ENCODE measurements at places on chromosomes 6 and 20. TPM values are rescaled to one million over a fixed set of nuclear protein-coding genes. Genes with fewer than 3 reads are reported as not detected.

Gene CDH26
- total RNA-seq: not detected

Gene TAAR1
- not detected for total RNA-seq

Gene TRAPPC3L
- 0.34 TPM for total RNA-seq

Gene CALHM6
- 1.1 TPM for total RNA-seq

Gene TSPO2
- not detected for total RNA-seq

Gene GNRH2
- 0.48 TPM for total RNA-seq

Gene PDE7B
- 37.7 TPM for total RNA-seq

Gene SLC26A8
- total RNA-seq: not detected

Gene SLA2
- not detected for total RNA-seq

Gene NQO2
- total RNA-seq: 21.6 TPM

Gene PRSS35
- not detected for total RNA-seq

Gene HEY2
- total RNA-seq: 0.34 TPM

Gene SCP2D1
- not detected for total RNA-seq

Gene TP53TG5
- not detected for total RNA-seq

Gene NKX2-2
- total RNA-seq: not detected

Gene PCSK2
- total RNA-seq: not detected

Gene SALL4
- 1.8 TPM for total RNA-seq

Gene CTAGE9
- 0.05 TPM for total RNA-seq

Gene PTPRT
- total RNA-seq: not detected

Gene ADGRG6
- total RNA-seq: 79.5 TPM

Gene MOCS1
- 12.1 TPM for total RNA-seq

Gene HFE
- total RNA-seq: 3.4 TPM

Gene GLP1R
- total RNA-seq: not detected

Gene CGA
- not detected for total RNA-seq

Gene HSPA1L
- total RNA-seq: 0.44 TPM

Gene RAD21L1
- not detected for total RNA-seq

Gene SIRPB1
- total RNA-seq: 4.1 TPM

Gene ENPP4
- 4.9 TPM for total RNA-seq

Gene PM20D2
- 6.8 TPM for total RNA-seq

Gene C6orf58
- total RNA-seq: not detected

Gene ARMH2
- total RNA-seq: not detected

Gene KCNK17
- total RNA-seq: not detected

Gene GTSF1L
- not detected for total RNA-seq

Gene GJA10
- not detected for total RNA-seq

Gene ZNF391
- 0.53 TPM for total RNA-seq

Gene CNR1
- total RNA-seq: not detected

Gene ZNF217
- total RNA-seq: 21.5 TPM

Gene POLR1H
- 26.4 TPM for total RNA-seq

Gene PSORS1C1
- total RNA-seq: 1.8 TPM

Gene HLA-DRA
- total RNA-seq: 0.41 TPM

Gene PHACTR3
- total RNA-seq: not detected

Gene PXDC1
- 153 TPM for total RNA-seq

Gene APCDD1L
- total RNA-seq: 0.34 TPM
